ENCODE measurements at places on chromosomes 7 and 10. TPM values are rescaled to one million over a fixed set of nuclear protein-coding genes. Genes with fewer than 3 reads are reported as not detected.

TAS2R60 gene
- not detected for total RNA-seq

UNCX gene
- not detected for total RNA-seq

POM121 gene
- 12.9 TPM for total RNA-seq

RASA4B gene
- 6.0 TPM for total RNA-seq

CLDN4 gene
- total RNA-seq: 0.93 TPM

ADD3 gene
- total RNA-seq: 26.2 TPM

SPDYE9 gene
- 0.54 TPM for total RNA-seq

LRIT1 gene
- not detected for total RNA-seq

FKBP9 gene
- 47.1 TPM for total RNA-seq

TYSND1 gene
- 15.9 TPM for total RNA-seq

CC2D2B gene
- total RNA-seq: 0.67 TPM

BMPR1A gene
- total RNA-seq: 18.4 TPM

RNF32 gene
- total RNA-seq: 6.0 TPM
